ENCODE measurements at places on chromosomes 7 and 10.

DNA sequence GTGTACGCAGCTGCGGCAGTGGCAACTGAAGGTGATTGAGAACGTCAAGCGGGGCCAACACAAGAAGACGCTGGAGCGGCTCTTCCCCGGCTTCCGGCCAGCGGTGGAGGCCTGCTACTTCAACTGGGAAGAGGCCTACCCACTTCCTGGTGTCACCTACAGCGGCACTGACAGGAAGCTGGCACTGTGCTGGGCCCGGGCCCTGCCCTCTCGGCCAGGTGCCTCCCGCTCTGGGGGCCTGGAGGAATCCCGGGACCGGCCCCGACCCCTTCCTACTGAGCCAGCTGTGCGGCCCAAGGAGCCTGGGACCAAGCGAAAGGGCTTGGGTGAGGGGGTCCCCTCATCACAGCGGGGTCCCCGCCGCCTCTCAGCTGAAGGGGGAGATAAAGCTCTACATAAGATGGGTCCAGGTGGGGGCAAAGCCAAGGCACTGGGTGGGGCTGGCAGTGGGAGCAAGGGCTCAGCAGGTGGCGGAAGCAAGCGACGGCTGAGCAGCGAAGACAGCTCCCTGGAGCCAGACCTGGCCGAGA, 6.5 kb downstream of the ZSWIM8 start:
- DNase-seq: no peak

DNA sequence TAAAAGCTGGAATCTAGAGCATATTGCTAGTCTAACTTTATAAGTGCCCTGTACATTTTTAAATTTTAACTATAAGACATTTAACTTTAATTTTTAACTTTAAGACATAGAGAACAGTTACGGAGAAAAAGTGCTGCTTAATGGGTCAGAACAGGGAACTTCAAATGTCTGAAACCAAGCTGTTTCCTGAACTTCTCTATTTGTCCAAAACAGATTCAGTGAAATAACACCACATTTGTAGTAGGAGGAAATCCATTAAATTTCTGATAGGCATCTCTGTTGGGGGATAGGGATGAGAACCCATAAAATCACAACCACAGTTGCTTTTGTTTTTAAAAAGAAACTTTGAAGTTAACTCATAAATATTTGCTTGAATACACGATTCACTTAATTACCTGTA, 170.8 kb upstream of the ANK3 start:
- no peak for DNase-seq

GRCh38 chr7:28507525-28508282, 95.4 kb downstream of the CREB5 start:
- DNase-seq: no peak

DNA sequence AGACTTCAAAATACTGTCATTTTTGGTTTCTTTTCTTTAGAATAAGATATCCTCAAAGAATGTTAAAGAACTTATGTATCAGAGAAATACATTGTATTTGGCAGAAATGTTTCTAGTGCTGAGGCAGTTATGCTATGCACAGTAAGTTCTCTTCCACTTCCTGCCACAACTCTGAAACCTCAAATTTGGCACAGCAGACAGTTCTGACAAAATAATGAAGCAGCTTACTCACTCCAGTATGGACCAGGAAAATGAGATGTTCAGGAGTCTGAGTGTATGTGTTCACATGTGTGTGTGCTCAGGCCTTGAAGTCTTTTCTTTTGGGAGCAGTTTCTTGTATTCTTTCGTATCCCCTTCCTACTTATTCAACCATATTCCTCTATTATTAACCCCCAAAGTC, 197.0 kb upstream of the AGK start:
- no peak for DNase-seq

GRCh38 chr10:113520261-113520660, 32.6 kb upstream of the HABP2 start:
- DNase-seq: no peak

GRCh38 chr7:95430864-95431263, 4.0 kb downstream of the PON2 start:
- no peak for DNase-seq

GRCh38 chr7:83305027-83305426, 142.3 kb upstream of the PCLO start:
- DNase-seq: no peak

GRCh38 chr10:13183625-13184024, 22.3 kb downstream of the MCM10 start:
- no peak for DNase-seq

DNA sequence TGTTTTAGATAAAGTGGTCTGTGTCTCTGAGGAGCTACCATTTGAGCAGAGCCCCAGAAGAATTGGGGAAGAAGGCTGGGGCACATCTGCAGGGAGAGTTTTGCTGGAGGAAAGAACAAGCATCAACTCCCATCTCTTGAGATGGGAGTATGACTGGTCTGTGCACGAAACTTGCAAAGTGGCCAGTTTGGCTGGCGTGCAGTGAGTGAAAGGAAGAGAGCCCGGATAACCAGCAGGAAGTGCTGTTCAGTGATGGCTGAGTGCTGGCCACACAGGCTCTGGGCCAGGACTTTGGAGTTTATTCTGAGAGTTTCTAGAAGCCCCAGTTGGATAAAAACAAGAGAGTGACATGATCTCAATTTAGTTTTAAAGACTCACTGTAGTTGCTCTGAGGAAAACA, 34.4 kb upstream of the SVIL start:
- no peak for DNase-seq

- DNase-seq: no peak
Observed at GRCh38 chr7:16063716-16064675, 357.3 kb downstream of the CRPPA start.

Measured in ELF-1 (cell line).